Endothelial cell of umbilical vein (primary cell): ENCODE measurements at places on chromosomes 1 and 21. TPM values are rescaled to one million over a fixed set of nuclear protein-coding genes. Genes with fewer than 3 reads are reported as not detected.

TCHHL1 gene
- total RNA-seq, result not detected in 2 replicates

PRELP gene
- not detected in 2 replicates for total RNA-seq

TMEM269 gene
- total RNA-seq, result not detected in 2 replicates

HSD3B1 gene
- total RNA-seq, result not detected in 2 replicates

C1orf53 gene
- 2.1 and 3.5 TPM in 2 replicates for total RNA-seq

CSF3R gene
- total RNA-seq, result not detected in 2 replicates

SGIP1 gene
- 51.0 and 68.9 TPM in 2 replicates for total RNA-seq

PDC gene
- total RNA-seq, result not detected in 2 replicates

- H3K36me3 ChIP-seq, result no peaks in the 10 kb centered on the region
- peak overlapping the region; percentile 77 for H3K27ac ChIP-seq
- H3K4me3 ChIP-seq, result no peak overlapping the region
- peak; percentile 78 for DNase-seq
- H3K27me3 ChIP-seq, result no peaks in the 10 kb centered on the region
Measured at GRCh38 chr21:45011911-45012661, 62.3 kb upstream of the ADARB1 start.

GRCh38 chr1:100122177-100122576, 10.6 kb downstream of the SASS6 start:
- H3K4me3 ChIP-seq, result no peak overlapping the region
- DNase-seq, result no peak
- H3K27ac ChIP-seq, result no peak overlapping the region
- H3K36me3 ChIP-seq, result no peaks in the 10 kb centered on the region
- H3K27me3 ChIP-seq, result no peaks in the 10 kb centered on the region

- no peak overlapping the region for H3K27ac ChIP-seq
- H3K4me1 ChIP-seq, result no peaks in the 10 kb centered on the region
- DNase-seq, result no peak
- no peaks in the 10 kb centered on the region for H3K36me3 ChIP-seq
- no peaks in the 10 kb centered on the region for H3K27me3 ChIP-seq
- no peak overlapping the region for H3K4me3 ChIP-seq
Measured at GRCh38 chr1:180002437-180002836, 47.8 kb downstream of the CEP350 start.

- H3K4me3 ChIP-seq, result no peak overlapping the region
- H3K4me1 ChIP-seq, result peaks cover 9% of the 10 kb centered on the region
- H3K27ac ChIP-seq, result no peak overlapping the region
- no peak for DNase-seq
Measured at GRCh38 chr1:214579183-214579582, 23.8 kb upstream of the CENPF start.

GRCh38 chr1:84785271-84786036, 95.2 kb upstream of the SSX2IP start:
- H3K4me1 ChIP-seq, result no peaks in the 10 kb centered on the region
- H3K4me3 ChIP-seq, result no peak overlapping the region
- H3K27me3 ChIP-seq, result peaks cover 10% of the 10 kb centered on the region
- no peaks in the 10 kb centered on the region for H3K36me3 ChIP-seq
- no peak for DNase-seq

DNA sequence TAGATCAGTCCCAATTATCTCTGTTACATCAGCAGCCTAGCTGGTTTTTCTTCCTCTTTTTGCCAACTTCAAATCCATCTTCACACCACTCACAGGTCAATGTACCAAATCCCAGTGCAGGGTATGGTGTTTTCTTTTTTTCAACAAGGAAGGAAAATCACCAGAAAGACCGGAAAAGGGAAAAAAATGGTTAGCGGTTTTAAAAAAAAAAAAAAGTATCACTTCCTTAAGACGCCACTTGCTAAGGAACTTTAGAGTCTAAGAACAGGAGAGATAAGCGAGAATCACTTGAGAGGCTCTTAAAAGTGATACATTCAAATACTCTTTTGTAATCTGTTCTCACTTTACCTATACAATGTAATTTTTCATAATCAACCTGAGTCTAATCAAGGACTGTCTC, 3.1 kb upstream of the OR10J1 start:
- no peaks in the 10 kb centered on the region for H3K27me3 ChIP-seq
- no peak overlapping the region for H3K27ac ChIP-seq
- DNase-seq, result peak; percentile 7
- H3K4me1 ChIP-seq, result no peaks in the 10 kb centered on the region
- H3K36me3 ChIP-seq, result no peaks in the 10 kb centered on the region

- peak; percentile 75 for DNase-seq
- no peaks in the 10 kb centered on the region for H3K27me3 ChIP-seq
- H3K27ac ChIP-seq, result peak overlapping the region; percentile 61
- no peak overlapping the region for H3K4me3 ChIP-seq
Measured at GRCh38 chr1:214902636-214903320, 179.8 kb upstream of the KCNK2 start.

- peaks cover 8% of the 10 kb centered on the region for H3K27me3 ChIP-seq
- DNase-seq, result no peak
- no peak overlapping the region for H3K27ac ChIP-seq
- no peaks in the 10 kb centered on the region for H3K4me1 ChIP-seq
- no peaks in the 10 kb centered on the region for H3K36me3 ChIP-seq
Measured at GRCh38 chr1:53401813-53402745, 57.1 kb upstream of the DMRTB1 start.

GRCh38 chr1:54380290-54380882, 25.8 kb downstream of the SSBP3 start:
- H3K36me3 ChIP-seq, result peaks cover 4% of the 10 kb centered on the region

DNA sequence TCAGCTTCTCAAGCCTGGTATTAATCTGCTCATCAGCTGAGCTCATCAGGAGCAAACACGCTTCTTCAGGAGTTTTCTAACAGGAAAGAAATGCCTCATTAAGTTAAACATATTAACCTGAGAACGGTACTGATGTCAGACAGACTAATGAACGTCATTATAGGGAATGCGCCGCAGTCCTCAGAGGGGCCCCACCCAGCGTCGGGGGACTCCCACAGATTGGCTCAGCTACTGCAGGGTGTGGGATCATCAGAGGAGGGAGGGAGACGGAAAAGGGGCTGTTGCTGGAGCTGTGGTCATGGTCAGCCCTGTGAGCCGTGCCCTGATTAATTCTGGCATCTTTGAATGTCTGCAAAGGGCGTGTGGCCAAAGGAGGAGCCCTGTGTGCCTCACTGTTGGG, 348.5 kb downstream of the PTPRU start:
- H3K4me1 ChIP-seq, result no peaks in the 10 kb centered on the region
- H3K4me3 ChIP-seq, result no peak overlapping the region
- no peak overlapping the region for H3K27ac ChIP-seq
- DNase-seq, result no peak
- no peaks in the 10 kb centered on the region for H3K36me3 ChIP-seq

- H3K27me3 ChIP-seq, result no peaks in the 10 kb centered on the region
- no peak for DNase-seq
- H3K36me3 ChIP-seq, result no peaks in the 10 kb centered on the region
- H3K4me1 ChIP-seq, result no peaks in the 10 kb centered on the region
Measured at GRCh38 chr1:12556368-12556930, 61.6 kb downstream of the DHRS3 start.

GRCh38 chr1:67856921-67857320, 23.7 kb upstream of the GNG12 start:
- no peak overlapping the region for H3K4me3 ChIP-seq
- H3K27me3 ChIP-seq, result no peaks in the 10 kb centered on the region
- H3K36me3 ChIP-seq, result no peaks in the 10 kb centered on the region
- H3K4me1 ChIP-seq, result peaks cover 32% of the 10 kb centered on the region
- no peak overlapping the region for H3K27ac ChIP-seq
- DNase-seq, result no peak

- H3K4me1 ChIP-seq, result no peaks in the 10 kb centered on the region
- no peak overlapping the region for H3K4me3 ChIP-seq
- H3K27me3 ChIP-seq, result no peaks in the 10 kb centered on the region
- DNase-seq, result no peak
- H3K36me3 ChIP-seq, result peaks cover under 1% of the 10 kb centered on the region
- H3K27ac ChIP-seq, result no peak overlapping the region
Measured at GRCh38 chr1:16117369-16117768, 38.5 kb downstream of the EPHA2 start.

DNA sequence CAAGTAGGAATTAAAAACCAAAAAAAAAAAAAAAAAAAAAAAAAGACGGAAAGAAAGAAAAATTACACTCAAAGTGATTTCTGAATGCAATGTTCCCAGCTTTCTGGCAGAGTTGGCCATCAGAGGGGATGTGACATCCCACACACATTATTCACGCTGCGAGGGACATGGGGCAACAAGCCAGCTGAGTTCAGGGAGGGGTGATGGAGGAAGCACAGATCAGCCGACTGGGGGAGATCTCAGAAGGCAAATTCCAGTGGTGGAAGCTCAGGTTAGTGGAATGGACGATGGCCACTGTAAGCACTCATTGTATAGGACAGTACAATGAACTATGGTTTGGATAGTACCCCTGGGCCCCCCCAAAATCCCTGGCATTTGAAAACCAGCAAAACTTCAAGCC, 311.9 kb downstream of the PCP4 start:
- H3K27ac ChIP-seq, result no peak overlapping the region
- no peaks in the 10 kb centered on the region for H3K27me3 ChIP-seq
- H3K4me3 ChIP-seq, result no peak overlapping the region

DNA sequence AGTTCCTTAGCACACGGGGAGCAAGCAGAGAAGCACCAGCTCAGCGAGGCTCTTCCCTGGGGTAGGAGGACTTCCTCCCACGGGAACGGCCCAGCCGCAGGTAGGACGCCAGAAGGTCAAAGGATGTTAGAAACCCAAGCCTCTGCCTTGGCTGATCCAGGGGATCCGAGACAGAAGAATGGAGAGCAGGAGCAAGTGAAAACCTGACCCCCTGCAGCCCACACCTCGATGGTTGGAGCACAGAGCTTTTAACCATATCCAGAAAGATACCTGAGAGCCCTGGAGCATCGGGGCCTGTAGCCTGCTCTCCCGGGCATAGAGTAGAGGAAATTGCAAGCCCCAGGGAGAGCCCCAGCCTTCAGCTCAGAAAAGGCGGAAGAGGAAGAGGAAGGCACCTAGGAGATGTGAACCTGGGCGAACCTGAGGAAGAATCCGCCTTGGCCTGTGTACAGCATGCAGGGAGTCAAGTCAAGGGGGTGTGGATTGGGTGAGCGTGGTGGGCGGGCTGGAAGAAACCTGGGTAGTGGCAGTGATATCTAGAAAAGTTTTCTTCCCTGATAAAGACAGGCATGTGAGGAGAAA, 76.3 kb downstream of the PSMG1 start:
- no peak overlapping the region for H3K4me3 ChIP-seq
- H3K27me3 ChIP-seq, result peaks cover 10% of the 10 kb centered on the region
- no peak overlapping the region for H3K27ac ChIP-seq
- no peaks in the 10 kb centered on the region for H3K4me1 ChIP-seq
- no peaks in the 10 kb centered on the region for H3K36me3 ChIP-seq

DNA sequence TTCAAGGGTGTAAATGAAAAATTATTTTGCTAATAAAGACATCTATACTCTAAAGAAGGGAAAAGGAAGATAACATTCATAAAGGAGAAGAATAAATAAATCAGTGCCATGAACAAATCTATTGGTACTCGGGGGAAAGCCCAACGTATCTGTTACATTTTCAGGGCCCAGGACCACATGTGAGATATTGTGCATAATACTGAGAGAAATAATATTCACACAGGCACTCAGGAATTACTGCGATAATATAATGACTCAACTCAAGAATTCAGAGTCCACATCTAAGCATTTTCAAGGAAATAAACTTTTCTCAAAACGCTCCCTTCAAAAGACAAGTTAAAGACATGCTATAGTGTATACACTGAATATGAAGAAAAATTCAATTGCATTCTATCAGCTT, 108.8 kb downstream of the SMYD2 start:
- no peaks in the 10 kb centered on the region for H3K27me3 ChIP-seq
- H3K36me3 ChIP-seq, result peaks cover 30% of the 10 kb centered on the region
- H3K4me1 ChIP-seq, result no peaks in the 10 kb centered on the region
- H3K27ac ChIP-seq, result no peak overlapping the region
- DNase-seq, result no peak
- H3K4me3 ChIP-seq, result no peak overlapping the region

GRCh38 chr1:69244211-69244610, 323.5 kb upstream of the LRRC7 start:
- no peak for DNase-seq
- no peaks in the 10 kb centered on the region for H3K4me1 ChIP-seq
- H3K27me3 ChIP-seq, result no peaks in the 10 kb centered on the region
- H3K27ac ChIP-seq, result no peak overlapping the region
- H3K4me3 ChIP-seq, result no peak overlapping the region
- H3K36me3 ChIP-seq, result no peaks in the 10 kb centered on the region

DNA sequence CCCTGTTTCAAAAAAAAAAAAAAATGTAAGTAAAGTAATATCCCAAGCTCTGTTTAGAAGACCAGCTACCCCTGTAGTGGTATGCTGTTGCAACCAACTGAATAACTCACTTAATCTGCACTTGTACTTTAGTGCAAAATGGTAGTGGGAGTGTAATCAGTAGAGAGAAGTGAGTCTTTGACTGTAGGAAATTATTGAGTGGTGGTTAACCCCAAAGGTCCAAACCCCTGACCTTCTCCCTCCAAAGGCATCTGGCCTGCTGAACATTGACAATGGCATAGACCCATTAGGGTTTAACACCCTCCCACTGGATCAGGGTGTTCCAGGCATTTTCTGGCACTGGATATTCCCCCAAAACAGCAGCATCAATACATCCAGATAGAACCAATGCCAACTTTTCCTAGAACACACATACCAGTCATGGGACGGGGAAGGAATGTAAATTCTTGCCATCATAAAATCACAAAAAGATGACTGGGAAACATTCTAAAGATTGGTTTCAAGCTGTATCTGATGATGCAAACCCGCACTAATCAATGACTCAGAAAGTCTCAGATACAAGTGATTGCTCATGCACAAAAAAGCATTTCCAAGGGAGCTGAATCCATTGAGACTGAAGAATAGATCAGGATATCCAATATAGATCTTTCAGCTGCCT, 110.3 kb downstream of the MRPL39 start:
- no peak overlapping the region for H3K4me3 ChIP-seq
- H3K27ac ChIP-seq, result no peak overlapping the region
- DNase-seq, result no peak
- H3K36me3 ChIP-seq, result no peaks in the 10 kb centered on the region
- H3K4me1 ChIP-seq, result no peaks in the 10 kb centered on the region

- no peaks in the 10 kb centered on the region for H3K27me3 ChIP-seq
- peaks cover 3% of the 10 kb centered on the region for H3K4me1 ChIP-seq
- H3K36me3 ChIP-seq, result no peaks in the 10 kb centered on the region
- no peak for DNase-seq
- H3K4me3 ChIP-seq, result no peak overlapping the region
- H3K27ac ChIP-seq, result no peak overlapping the region
Measured at GRCh38 chr1:56404561-56405030, 174.8 kb downstream of the PLPP3 start.

GRCh38 chr1:116426401-116426800, 53.4 kb downstream of the ATP1A1 start:
- H3K27ac ChIP-seq, result no peak overlapping the region
- H3K36me3 ChIP-seq, result no peaks in the 10 kb centered on the region
- no peak overlapping the region for H3K4me3 ChIP-seq
- no peaks in the 10 kb centered on the region for H3K4me1 ChIP-seq
- peaks cover 11% of the 10 kb centered on the region for H3K27me3 ChIP-seq
- DNase-seq, result no peak

DNA sequence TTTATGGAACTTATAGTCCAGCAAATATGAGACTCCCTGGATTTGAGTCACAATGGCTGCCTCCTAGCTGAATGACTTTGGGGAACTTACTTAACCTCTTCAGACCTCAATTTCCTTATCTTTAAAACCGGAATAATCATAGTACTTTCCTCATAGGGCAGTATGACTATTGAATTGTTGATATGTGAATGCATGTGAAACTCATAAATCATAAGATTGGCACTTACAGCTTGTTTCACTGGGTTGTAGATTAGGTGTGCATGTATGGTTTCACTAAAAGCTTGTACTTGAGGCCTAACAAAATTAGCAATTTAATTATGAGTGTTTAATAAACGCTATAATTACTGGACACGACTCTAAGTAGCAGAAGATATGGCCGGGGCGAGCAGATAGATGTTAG, 72.5 kb downstream of the ST6GALNAC5 start:
- no peaks in the 10 kb centered on the region for H3K4me1 ChIP-seq
- no peak overlapping the region for H3K4me3 ChIP-seq
- DNase-seq, result no peak
- peaks cover 2% of the 10 kb centered on the region for H3K27me3 ChIP-seq
- no peaks in the 10 kb centered on the region for H3K36me3 ChIP-seq
- no peak overlapping the region for H3K27ac ChIP-seq
